ENCODE measurements at places on chromosomes 7 and 10. TPM values are rescaled to one million over a fixed set of nuclear protein-coding genes. Genes with fewer than 3 reads are reported as not detected.

The DGKI gene
- 0.91 TPM for total RNA-seq

The CHAT gene
- not detected for total RNA-seq

The MYL7 gene
- total RNA-seq, result 1.5 TPM

The FBH1 gene
- 87.4 TPM for total RNA-seq

DNA sequence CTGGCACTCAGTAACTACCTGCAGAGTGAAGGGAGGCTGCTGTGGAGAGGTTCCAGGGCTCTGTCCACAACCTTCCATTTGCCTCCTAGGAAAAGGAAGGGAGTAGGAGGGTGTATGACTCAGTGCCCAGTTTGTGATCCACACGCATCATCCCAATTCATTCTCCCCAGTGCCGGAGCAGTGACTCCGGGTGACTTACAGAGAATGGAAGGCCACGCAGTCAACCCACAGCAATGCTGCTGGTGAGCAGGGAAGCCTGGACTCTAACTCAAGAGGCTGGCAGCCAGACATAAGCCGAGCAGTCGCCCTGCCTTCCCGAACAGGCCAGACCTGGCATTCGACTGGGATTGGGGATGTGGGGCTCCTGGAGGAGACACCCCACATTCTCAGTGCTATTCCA, 139.9 kb downstream of the SH3PXD2A start:
- no peak overlapping the region for H3K27ac ChIP-seq
- H3K27me3 ChIP-seq, result no peaks in the 10 kb centered on the region
- peaks cover 9% of the 10 kb centered on the region for H3K36me3 ChIP-seq
- H3K4me1 ChIP-seq, result peaks cover 5% of the 10 kb centered on the region
- no peak for DNase-seq

GRCh38 chr7:87874066-87874465, 2.1 kb downstream of the SLC25A40 start:
- peaks cover 29% of the 10 kb centered on the region for H3K36me3 ChIP-seq
- no peak overlapping the region for H3K27ac ChIP-seq

The ATXN7L1 gene
- 18.3 TPM for total RNA-seq

DNA sequence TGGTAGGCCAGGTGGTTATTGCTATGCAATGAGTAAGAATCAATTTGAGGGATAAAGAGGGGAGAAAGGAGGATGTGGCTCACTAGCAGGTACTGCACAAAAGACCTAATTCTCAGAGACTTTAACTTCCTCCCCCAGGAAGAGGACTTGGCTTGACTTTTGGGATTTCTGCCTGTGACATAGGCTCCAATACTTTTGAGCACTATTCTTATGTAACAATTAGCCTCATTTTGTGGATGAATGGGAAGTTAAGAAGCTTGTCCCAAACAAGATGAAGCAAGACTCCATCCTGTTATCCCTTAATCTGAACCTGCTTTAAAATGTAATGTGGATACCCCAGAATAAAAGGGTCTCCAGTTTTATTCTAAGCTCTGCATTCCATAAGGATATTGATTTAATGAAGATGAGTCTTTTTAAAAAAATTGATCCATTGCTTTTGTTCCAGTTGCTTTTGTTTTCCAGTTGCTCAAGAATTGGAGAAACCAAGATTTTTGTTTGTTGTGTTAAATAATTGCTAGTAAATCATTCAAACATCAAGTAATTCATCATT, 218.5 kb downstream of the SNX13 start:
- H3K4me1 ChIP-seq, result no peaks in the 10 kb centered on the region
- no peak for DNase-seq
- H3K4me3 ChIP-seq, result no peak overlapping the region
- no peaks in the 10 kb centered on the region for H3K27me3 ChIP-seq

The GCC1 gene
- total RNA-seq, result 17.4 TPM

- no peaks in the 10 kb centered on the region for H3K27me3 ChIP-seq
- H3K4me1 ChIP-seq, result no peaks in the 10 kb centered on the region
- H3K4me3 ChIP-seq, result no peak overlapping the region
- H3K36me3 ChIP-seq, result peaks cover 2% of the 10 kb centered on the region
- no peak overlapping the region for H3K27ac ChIP-seq
- DNase-seq, result no peak
These were observed 163.2 kb downstream of the DGKB start for GRCh38 chr7:14739168-14739840.

DNA sequence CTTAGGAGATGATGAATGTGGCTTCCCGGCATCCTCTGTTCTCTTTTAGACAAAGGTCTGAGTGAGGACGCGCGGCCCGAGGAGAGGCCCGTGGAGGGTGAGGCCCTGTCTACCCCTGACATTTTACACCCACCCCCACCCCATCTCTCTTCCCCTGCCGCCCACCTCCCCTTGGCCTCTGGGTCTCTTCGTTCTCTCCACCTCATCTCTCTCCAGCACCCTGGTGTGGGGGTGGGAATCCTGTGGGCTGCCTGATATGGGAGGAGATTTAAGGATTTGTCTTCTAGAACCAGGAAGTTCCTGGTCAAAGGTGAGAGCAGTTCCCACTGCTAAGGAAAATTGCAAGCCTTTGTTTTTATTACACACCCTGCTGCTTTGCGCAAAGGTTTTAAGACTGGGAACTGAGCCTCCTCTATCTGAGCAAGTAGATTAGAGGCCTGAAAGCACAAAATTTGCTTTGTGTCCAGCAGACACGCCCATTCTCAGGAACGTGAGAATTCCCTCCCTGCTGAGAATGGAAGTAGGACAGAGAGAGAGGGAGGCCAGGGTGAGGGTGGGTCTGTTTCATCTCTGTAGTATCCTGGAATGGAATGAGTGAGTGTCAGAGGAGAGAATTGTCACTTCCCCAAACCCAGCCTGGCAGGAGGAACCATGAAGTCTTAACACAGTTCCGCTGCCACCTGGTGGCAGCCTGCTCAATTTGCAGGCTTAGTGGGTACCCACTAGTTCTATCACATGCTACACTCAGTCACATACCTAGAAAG, 91.2 kb downstream of the GTF2IRD1 start:
- H3K4me3 ChIP-seq, result no peak overlapping the region
- H3K27me3 ChIP-seq, result no peaks in the 10 kb centered on the region
- no peak for DNase-seq
- peak overlapping the region; percentile 70 for H3K27ac ChIP-seq
- H3K4me1 ChIP-seq, result no peaks in the 10 kb centered on the region

DNA sequence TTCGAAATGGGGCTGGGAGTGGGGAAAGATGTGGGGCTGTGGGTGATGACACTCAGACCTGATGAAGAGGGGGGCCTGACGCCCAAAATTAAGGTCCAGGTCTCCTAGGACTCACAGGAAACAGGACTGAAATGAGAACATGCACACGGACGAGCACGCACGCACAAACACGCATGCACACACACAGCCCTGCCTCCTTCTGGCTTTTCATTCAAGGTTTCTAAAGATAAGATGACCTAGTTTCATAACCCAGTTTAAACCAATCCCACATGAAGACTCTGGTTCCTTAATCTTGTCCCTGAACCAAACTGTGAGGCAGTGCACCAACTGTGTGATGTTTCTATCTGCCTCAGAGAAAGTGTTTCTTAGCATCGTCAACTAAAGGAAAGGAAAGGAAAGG, 162.0 kb downstream of the DGKI start:
- no peak overlapping the region for H3K27ac ChIP-seq
- DNase-seq, result no peak
- no peaks in the 10 kb centered on the region for H3K4me1 ChIP-seq

DNA sequence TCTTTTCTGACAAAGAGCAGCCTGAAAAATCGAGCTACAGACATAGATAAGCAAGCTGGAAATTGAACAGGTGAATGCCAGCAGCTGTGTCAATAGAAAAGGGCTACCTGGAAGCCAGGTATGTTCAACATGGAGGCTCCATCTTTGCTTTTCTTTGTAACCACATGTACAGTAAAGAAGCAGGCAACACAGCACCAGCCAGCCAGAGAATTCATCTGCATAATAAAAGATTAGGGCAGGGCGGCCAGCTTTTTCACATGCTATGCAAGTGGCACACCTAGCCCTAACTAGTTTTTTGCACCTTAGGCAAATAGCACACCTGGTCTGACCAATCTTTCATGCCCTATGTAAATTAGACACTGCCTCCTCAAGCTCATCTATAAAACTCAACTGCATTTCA, 25.7 kb downstream of the COG5 start:
- no peaks in the 10 kb centered on the region for H3K27me3 ChIP-seq
- H3K4me1 ChIP-seq, result peaks cover 4% of the 10 kb centered on the region
- peak overlapping the region; percentile 69 for H3K27ac ChIP-seq
- no peak overlapping the region for H3K4me3 ChIP-seq
- peaks cover 39% of the 10 kb centered on the region for H3K36me3 ChIP-seq
- no peak for DNase-seq

The CARD11 gene
- total RNA-seq, result 11.0 TPM

The ARHGEF5 gene
- 42.9 TPM for total RNA-seq

GRCh38 chr10:1243486-1244234, 187.5 kb downstream of the WDR37 start:
- peaks cover 3% of the 10 kb centered on the region for H3K27me3 ChIP-seq
- no peaks in the 10 kb centered on the region for H3K36me3 ChIP-seq
- H3K27ac ChIP-seq, result no peak overlapping the region
- no peak overlapping the region for H3K4me3 ChIP-seq
- H3K4me1 ChIP-seq, result peaks cover 2% of the 10 kb centered on the region

The PIP gene
- total RNA-seq, result not detected

GRCh38 chr10:6416892-6417512, 163.1 kb downstream of the PRKCQ start:
- DNase-seq, result no peak
- H3K36me3 ChIP-seq, result no peaks in the 10 kb centered on the region
- H3K27ac ChIP-seq, result no peak overlapping the region
- H3K27me3 ChIP-seq, result peaks cover 4% of the 10 kb centered on the region

- no peak overlapping the region for H3K27ac ChIP-seq
- H3K4me1 ChIP-seq, result peaks cover 10% of the 10 kb centered on the region
- H3K36me3 ChIP-seq, result no peaks in the 10 kb centered on the region
These were observed 338.2 kb upstream of the PRKCQ start for GRCh38 chr10:6918305-6918704.

DNA sequence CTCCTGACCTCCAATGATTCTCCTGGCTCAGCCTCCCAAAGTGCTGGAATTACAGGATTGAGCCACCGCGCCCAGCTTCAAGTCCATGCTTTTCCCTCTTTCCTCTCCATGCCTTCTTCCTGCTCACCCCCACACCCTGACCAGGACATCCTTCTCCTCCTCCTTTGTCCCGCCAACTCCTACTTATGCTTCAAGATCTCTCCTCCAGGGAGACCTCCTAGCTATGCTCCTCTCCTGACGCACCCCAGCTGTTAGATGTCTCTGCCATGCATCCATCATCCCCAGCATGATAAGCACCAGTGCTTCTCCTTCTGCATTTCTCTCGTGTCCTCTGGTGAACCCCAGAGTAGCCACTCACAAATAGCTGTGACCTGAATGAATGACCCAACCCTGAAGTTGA, 21.1 kb downstream of the SRRM3 start:
- no peak overlapping the region for H3K27ac ChIP-seq
- H3K27me3 ChIP-seq, result peaks cover 51% of the 10 kb centered on the region
- peaks cover 2% of the 10 kb centered on the region for H3K4me1 ChIP-seq

- peaks cover 55% of the 10 kb centered on the region for H3K27me3 ChIP-seq
- no peaks in the 10 kb centered on the region for H3K36me3 ChIP-seq
- H3K27ac ChIP-seq, result no peak overlapping the region
- no peak overlapping the region for H3K4me3 ChIP-seq
These were observed 2.2 kb upstream of the RAMP3 start for GRCh38 chr7:45155357-45155900.

DNA sequence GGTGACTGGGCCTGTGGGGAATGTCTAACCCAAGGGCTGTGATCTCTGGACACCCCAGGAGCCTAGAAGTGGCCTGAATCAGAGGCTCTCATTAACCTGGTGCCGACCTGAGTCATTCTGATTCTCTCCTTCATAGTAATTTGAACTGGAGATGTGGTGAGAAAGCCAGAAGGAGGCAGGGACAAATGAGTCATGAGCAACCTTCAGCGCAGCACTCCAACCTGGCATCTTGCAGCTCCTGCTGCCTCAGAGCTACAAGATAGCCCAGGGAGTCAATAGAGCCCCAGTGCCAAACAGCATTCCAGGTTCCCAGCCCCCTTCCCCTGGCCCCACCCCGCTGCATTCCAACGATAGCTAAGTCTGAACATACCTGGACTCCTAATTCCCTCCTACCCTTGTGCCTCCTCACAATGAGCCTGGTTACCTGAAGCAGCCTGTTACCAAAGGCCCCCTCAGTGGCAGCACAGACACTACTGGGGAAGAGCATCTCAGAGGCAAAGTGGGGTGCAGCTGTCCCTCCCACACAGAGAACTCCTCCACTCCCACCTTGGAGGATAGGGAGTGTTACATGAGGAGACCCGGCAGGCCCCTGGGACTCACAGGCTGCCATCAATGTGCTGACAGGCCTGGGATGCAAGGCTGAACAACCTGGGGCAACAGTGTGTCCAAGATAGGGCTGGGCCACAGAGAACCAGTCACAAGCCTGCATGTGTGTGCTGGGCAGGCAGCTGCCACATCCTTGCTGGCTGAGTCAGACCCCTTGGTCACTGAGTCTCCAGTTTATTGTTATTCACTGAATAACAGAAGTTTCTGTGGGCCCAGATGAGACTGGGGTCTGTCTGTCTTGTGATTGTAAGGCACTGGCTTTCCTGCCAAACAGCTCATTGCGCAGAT, 76.8 kb upstream of the LEP start:
- peaks cover 74% of the 10 kb centered on the region for H3K27me3 ChIP-seq
- H3K4me1 ChIP-seq, result peaks cover 8% of the 10 kb centered on the region
- peak overlapping the region; percentile 87 for H3K27ac ChIP-seq

DNA sequence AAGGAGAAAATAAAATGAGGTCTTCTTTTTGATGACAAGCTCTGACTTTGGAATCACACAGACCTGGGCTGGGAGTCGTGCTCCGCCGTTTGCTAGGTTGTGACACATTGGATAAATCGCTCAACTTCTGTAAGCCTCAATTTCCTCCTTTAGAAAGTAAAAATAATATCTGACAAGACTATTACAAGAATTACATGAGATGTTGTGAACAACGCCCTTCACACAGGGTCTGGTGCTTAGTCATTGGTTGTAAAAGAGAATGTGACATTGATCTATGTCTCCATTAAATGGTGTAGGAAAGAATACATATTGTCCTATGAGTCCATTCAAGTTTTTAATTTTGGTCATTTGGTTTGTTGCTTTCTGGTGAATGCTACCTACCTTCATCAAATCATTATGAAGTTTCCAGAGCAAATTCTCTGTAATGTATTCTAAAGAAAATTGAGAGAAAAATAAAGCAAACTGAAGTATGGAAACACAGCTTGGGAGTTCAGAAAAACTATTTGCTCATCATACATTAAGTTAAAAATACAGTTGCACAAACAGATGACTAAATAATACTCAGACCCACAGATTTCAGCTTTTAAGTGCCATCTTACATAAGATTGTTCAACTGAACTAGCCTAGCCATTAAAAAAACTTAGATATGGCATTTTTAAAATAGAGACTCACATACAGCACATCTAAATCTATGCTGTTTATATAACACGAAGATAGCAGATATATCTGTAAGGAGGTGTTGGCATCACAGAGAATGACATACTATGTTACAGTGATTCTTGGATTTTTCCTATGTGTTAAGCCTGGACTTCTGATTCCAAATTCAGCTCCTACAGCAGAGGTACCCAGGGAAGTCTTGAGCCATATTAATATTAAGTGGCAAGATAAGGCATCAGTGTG, 12.3 kb upstream of the ADRB1 start:
- H3K36me3 ChIP-seq, result no peaks in the 10 kb centered on the region
- no peak for DNase-seq
- H3K27ac ChIP-seq, result no peak overlapping the region
- H3K4me3 ChIP-seq, result no peak overlapping the region
- H3K4me1 ChIP-seq, result peaks cover 18% of the 10 kb centered on the region

Measured in progenitor cell of endocrine pancreas (in vitro differentiated cells).